ENCODE measurements at places on chromosomes 13 and 19.
A peak's percentile ranks its signal among the peaks of the same experiment; 100 is the strongest.

DNA sequence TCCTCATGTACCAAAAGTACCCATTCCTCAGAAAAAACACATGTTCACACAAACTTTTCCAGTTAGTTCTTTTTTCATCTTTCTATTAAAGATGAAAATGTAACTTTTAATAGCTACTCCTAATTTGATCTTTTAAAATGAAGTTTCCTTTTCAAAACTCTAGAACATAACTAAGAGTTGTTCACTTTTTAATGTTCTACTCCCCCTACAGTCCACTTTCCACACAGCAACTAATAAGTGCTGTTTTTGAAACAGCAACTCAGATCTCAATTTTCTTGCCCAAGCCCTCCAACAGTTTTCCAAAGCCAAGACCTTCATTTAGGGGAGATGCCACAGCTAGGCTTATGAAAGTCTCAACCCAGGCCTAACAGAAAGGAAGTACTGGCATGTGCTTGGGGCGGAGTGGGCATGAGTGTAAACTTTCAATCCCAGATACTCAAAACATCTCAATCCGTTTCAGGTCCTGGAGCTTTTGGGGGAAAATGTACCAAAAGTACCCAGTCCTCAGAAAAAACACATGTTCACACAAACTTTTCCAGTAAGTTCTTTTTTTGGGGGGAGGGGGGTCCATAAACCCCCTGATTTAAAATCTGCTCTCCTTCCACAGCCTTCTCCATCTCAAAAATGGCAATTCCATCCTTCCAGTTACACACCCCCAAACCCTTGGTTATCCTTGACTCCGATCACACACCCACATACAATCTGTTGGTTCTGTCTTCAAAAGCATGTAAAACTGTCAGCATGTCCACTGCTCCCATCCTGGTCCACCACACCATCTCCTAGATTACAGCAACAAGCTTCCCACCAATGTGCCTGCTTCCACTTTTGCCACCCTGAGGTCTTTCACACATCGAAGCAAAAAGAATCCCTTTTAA, 2.0 kb downstream of the FBL start:
- peak; percentile 71 for DNase-seq

GRCh38 chr19:11018763-11019162, 57.9 kb downstream of the SMARCA4 start:
- no peak for DNase-seq

DNA sequence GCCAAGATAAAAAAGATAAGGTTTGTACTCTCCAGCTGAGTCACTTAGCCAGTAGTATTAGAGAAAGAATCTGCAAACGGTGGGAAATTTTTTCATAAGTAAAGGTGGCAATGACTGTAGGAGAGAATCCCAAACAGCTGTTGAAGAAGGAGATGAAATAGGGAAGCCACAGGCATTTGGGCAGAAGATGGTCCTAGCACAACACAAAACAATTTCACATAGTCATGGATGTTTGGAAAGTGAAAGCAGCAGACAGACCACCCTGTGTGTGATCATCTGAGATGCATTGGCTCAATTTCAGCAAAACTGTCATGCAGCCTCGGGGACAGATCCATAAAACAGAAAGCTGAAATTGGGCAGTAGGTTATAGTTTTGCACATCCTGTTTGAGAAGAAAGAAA, 2832.4 kb downstream of the PCDH9 start:
- no peak for DNase-seq

DNA sequence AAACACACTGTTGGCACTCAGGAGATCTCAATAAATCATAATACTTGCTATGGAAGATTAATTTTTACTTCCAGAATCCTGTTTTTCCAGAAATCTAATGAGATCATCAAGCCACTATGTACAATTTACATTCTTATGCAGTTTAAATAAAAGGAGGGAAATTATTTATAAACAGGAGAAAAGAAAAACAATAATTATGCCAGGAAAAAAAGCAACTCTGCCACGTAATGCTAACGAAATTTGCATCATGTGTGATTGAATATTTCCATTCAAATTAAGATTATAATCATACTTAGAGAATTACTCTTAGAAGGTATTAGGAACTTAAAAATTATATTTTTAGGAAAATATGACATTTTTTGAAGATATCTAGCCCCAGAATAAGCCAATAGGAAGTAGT, 13.0 kb downstream of the FAM124A start:
- no peak for DNase-seq

GRCh38 chr13:52837850-52838249, 10.6 kb downstream of the PCDH8 start:
- DNase-seq = no peak

- no peak for DNase-seq
Measured at GRCh38 chr13:70051531-70051930, 56.1 kb upstream of the ATXN8OS start.

Data from CD4-positive, alpha-beta T cell treated with Interleukin-12 subunit alpha and Interleukin-12 subunit beta, for 1 hour (primary cell).